ENCODE measurements at places on chromosomes 6 and 20. TPM values are rescaled to one million over a fixed set of nuclear protein-coding genes. Genes with fewer than 3 reads are reported as not detected.
A peak's percentile ranks its signal among the peaks of the same experiment; 100 is the strongest.

- no peak for DNase-seq
Measured at GRCh38 chr6:16438718-16439591, 200.6 kb downstream of the GMPR start.

DNA sequence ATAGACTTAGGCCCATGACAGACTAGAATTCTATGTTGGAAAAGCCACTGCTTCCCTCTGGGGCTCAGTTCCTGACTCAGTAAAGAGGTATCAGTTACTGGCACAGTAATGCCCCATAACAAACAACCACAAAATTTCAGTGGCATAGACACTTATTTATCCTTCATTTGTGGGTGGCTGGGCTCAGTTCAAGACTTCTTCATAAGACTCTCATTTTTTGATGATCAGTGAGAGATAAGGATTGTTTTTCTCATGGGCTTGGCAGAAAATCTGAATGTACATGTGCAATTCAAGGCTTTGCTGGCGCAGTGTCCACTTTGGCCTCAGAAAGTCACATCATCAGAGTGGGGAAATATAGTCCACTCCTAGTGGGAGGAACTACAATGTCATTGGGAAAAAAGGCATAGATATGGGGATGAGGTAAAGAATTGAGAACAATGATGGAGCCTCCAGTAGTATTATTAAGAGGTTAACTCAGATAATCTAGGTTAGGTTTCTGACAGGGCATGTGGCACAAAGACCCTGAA is 384.6 kb upstream of the FLRT3 start:
- no peak for DNase-seq

DNA sequence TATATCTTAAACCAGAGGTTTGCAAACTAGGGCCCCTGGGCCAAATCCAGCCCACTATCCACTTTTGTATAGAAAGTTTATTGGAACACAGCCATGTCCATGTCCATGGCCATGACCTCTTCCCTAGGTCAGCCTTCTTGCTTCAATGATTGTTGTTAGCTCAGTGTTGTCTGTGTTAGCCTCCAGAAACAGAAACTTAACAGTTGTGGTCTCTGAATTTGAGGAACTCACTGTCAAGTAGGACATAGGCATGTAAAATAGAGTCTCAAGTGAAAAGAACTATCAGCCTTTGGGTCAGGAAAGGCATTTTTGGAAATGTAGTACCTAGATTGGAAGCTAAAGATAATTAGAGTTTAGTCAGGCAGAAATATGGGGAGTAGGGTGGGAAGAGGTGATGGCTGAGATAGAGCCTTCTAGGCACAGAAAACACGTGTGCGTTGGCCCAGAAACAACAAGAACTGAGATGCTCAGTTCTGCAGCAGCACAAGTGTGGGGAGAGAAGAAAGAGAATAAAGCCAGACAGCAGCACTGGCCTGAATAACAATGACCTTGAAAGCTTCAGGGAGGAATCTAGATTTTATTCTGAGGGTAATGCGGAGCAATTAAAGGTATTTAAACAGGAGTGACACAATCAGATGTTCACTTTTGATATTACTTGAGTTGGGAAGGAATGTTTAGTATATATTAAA is 87.0 kb upstream of the OLIG3 start:
- no peak for DNase-seq

- no peak for DNase-seq
Measured at GRCh38 chr6:89328976-89329375, 13.9 kb upstream of the GABRR2 start.

DNA sequence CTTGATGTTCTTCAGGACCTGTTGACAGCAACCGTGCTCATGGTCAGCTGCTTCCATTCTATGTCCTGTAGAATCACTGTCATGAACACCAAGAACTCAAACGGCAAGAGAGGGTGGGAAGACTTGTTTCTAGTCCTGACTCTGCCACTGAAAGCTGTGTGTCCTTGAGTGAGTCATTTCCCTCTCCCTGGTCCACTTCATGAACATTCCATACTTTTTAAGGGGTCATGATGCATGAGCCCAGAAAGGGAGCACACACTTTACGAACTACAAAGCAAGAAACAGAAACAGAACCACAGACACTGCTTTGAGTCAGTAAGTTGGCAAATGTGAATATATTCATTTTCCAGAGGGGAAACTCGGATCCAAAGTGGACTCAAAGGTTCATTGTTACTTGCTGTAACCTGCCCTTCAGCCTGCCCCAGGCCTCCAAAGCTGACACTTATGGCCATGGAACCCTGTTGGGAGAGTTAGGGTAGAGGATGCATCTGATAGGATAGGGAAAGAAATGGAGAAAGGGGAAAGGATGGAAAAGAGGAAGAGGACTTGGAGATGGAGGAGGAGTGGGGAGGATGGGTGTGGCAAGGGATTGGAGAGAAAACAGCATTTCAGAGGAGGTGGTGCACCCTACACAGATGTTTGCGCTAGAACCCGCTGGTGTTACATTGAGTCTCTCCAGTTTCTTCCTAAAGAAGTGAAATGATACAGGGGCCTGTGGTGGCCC is 129.8 kb downstream of the FOXO3 start:
- DNase-seq, result no peak

The MAS1 gene
- not detected for total RNA-seq

DNA sequence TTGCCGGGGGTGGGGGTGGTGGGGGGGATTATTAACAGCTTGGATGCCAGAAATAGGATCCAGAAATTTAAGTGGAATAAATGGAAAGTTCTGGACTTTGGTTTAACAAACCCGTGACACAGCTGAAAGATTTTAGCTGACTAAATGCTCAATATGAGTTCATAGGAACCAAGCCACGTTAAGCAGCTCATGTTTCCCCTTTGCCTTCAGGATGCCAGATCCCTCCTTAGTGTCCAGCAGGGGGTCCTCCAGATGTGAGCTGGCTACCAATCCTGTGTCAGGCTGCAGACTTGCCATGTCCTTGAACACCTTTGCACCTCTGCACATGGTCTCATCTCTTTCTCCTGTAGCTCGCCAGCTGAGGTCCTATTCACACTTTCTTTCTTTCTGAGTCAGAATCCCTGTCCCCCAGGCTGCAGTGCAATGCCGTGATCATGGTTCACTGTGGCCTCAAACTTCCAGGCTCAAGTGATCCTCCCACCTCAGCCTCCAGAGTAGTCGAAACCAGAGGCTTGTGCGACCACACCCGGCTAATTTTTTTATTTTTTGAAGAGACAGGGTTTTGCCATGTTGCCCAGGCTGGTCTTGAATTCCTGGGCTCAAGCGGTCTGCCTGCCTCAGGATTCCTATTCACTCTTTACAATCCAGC is 133.3 kb upstream of the ARMC2 start:
- no peak for DNase-seq

DNA sequence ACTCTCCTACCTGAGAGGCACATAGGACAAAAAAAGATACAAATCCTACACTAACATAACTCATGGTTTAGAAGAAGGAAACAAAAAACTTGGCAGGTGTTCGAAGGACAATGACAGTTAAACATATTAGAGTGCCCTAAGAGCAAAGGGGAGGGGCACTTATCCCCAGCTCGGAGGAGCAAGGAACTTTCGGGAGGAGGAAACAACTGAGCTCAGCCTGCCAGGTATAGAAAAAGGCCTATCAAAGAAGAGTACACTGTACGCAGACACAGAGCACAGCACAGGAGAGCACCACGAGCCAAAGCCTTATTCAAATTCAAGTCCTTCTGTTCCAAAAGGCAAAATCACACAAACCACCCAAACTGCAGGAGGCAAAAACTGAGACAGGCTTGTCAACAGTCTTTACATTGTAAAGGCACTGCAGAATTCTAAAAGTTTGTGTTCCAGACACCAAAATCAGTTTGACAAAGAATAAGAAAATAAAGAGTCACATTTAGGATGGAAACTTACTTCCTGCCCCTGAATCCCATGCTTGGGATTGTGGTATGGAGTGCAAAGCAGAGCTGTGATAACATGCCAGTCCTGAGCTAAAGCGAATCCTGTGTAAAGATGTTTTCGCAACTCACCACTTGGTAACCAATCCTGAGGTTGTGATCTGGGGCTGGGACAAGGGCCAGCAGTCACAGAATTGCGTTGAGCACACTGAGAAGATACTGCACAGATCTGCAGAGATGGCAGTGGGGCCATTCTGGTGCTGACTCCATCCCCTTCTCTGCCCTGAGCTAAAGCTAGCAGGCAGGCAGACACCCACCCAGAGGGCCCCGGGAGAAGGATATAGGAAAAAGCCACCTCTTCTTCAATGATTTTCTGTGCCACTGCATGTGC is 108.6 kb downstream of the CHD6 start:
- DNase-seq, result peak; percentile 55

- no peak for DNase-seq
Measured at GRCh38 chr6:169830876-169831275, 79.5 kb downstream of the ERMARD start.

DNA sequence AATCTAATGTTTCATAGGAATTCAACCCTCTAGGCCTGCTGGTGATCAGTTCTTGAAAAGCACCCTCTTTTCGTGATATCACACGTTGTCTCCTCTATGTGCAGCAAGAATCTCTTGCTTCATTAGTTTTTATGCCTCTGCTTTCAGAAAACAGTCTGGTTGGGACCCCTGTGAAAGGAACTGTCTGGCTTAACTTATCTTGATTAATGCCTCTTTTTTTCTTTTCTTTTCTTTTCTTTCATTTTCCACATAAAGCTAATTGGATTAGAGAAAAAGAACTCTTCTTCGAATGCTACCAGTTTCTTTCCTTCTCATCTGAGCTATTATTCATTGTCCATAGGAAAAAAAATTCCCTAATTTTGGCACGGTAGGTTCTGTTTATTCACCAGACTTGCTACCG is 21.3 kb downstream of the ZNF311 start:
- no peak for DNase-seq

The SDC4 gene
- total RNA-seq, result 82.1 TPM

The TRIM40 gene
- not detected for total RNA-seq

- DNase-seq, result no peak
Measured at GRCh38 chr6:147170269-147170668, 33.9 kb upstream of the STXBP5 start.

DNA sequence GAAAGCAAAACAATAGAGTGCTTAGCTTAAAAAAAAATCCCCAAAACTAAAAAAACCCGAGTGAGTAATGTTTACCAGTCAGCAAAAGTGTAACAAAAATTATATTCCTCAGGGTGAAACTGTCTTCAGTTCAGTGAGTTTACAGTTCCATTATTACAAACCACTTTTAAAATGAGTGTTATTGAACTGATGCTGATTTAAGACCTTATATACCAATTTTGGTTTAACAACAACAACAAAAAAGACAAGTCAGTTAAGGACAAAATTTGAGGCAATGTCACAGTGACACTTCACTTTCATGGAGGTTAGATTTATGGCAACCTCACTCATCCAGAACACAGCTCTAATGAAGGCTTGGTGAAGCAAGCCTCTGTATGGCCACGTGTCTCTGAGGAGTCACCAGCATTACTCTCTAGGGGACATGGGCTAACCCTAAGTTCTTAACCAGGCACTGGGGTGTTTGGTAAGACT is 630.8 kb downstream of the PHF3 start:
- DNase-seq, result no peak

The CDC40 gene
- total RNA-seq, result 15.7 TPM

The MOG gene
- 12.6 TPM for total RNA-seq

GRCh38 chr6:2168480-2168879 is 76.9 kb downstream of the GMDS start:
- DNase-seq, result no peak

- DNase-seq, result no peak
Measured at GRCh38 chr6:161105408-161105807, 113.8 kb downstream of the MAP3K4 start.

- DNase-seq, result no peak
Measured at GRCh38 chr6:36142971-36143838, 12.9 kb downstream of the MAPK13 start.

DNA sequence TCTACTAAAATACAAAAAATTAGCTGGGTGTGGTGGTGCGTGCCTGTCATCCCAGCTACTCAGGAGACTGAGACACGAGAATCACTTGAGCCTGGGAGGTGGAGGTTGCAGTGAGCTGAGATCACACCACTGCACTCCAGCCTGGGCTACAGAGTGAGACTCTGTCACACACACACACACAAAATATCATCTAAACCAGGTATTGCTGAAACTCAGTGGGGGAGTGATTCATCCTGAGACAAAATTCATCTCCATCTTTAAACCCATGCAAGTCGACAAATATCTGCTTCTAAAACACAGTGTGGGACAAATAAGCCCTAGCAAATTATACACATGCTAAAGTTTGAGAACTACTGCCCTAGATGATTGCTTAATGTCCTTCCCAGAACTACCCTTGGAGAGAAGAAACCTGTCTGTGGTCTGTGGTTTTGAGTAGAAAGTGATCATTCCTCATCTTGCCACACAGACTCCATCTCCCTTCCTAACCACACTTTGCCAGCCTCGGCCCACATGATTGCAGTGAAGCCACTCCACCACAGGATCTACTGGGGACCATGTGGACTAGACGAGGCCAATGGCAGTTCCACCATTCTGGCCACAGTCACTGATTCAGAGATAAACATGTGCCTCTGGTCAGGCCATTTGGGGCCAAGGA is 130.3 kb downstream of the OPRM1 start:
- no peak for DNase-seq

- DNase-seq, result no peak
Measured at GRCh38 chr20:50126662-50127061, 13.7 kb upstream of the UBE2V1 start.

DNA sequence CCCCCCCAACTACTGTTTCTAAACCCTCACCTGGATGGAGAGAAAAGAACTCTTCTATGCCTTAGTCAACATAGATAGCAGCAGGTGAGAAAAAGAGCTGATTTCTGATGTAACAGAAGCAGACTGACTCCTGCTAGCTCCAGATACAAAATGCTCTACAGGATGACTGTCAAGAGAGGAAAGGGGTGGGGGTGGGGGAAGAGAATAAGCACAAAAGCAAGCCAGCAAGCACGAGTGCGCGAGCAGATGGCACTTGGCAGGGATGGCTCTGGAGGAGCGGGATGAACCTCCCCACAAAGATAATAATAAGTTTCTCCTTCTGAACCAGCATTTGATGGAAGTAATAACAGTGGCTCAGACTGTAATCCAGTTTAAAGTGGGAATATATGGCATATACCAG is 45.6 kb upstream of the SPDEF start:
- no peak for DNase-seq

The RNF182 gene
- total RNA-seq, result not detected

DNA sequence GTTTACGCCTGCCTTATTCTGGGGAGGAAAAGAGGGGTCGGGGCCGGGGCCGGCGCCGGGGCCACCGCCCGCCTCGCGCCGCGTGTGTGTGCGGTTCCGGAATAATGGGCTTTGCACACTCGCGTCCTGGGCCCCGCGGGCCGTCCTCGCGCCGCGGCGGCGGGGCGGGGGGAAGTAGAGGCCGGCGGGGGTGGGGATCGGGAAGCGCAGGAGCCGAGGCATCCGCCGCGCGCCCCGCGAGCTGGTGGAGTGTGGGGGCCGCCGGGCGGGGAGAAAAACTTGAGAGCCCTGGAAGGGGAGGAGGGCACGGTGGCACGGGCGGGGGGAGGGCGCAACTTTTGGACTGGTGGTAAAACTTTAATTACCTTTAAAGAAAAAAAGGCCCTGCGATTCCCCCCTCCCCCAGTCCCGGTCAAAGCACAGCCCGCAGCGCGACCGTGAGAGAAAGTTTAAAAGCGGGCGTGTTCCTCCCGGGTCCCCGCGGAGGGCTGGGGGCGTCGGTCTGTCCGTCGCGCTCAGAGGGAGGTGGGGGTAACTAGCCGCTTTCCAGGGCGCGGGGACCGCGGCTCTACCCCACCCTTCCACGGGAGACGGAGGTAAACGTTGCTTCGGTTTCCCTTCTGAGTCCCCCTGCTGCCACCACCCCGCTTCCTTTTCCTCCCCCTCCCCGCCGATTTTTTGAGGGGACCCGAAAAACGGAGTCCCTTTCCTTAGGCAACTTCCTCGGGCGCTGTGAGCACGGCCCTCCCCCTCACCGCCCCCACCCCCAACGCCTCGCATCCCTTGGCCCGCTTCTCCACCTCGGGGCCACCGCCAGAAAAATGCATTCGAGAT is 1.9 kb downstream of the L3MBTL3 start:
- peak; percentile 75 for DNase-seq

The TFAP2D gene
- total RNA-seq, result not detected
